Subcutaneous preadipocyte (primary cell): ENCODE measurements at places on chromosomes 13 and 19. TPM values are rescaled to one million over a fixed set of nuclear protein-coding genes. Genes with fewer than 3 reads are reported as not detected.

The DMWD gene
- 36.0 and 51.0 TPM in 2 replicates for total RNA-seq

The ZNF177 gene
- 0.73 and 0.78 TPM in 2 replicates for total RNA-seq

The LGALS14 gene
- not detected in 2 replicates for total RNA-seq

The IZUMO4 gene
- total RNA-seq: 2.2 and 2.5 TPM in 2 replicates

The ZNF57 gene
- total RNA-seq: 4.4 and 5.1 TPM in 2 replicates

The LCP1 gene
- 0.20 and 0.37 TPM in 2 replicates for total RNA-seq

The RFPL4A gene
- not detected in 2 replicates for total RNA-seq

The NDUFA13 gene
- total RNA-seq: 140 and 223 TPM in 2 replicates

The HSH2D gene
- total RNA-seq: not detected in 2 replicates

The ZNF799 gene
- total RNA-seq: 2.6 and 3.1 TPM in 2 replicates

The CCL25 gene
- not detected in 2 replicates for total RNA-seq

The ZNF625 gene
- total RNA-seq: 5.9 and 6.5 TPM in 2 replicates

The PTGIR gene
- total RNA-seq: 7.0 and 9.6 TPM in 2 replicates

The ENOX1 gene
- 9.6 and 12.9 TPM in 2 replicates for total RNA-seq

The SLC25A41 gene
- not detected in 2 replicates for total RNA-seq

The CEACAM4 gene
- not detected in 2 replicates for total RNA-seq

The ZNF813 gene
- 2.9 and 3.3 TPM in 2 replicates for total RNA-seq

The PPP1R12C gene
- 39.3 and 55.1 TPM in 2 replicates for total RNA-seq

The CCDC70 gene
- total RNA-seq: not detected in 2 replicates

The C1QTNF9B gene
- not detected in 2 replicates for total RNA-seq

The ZNF723 gene
- total RNA-seq: not detected in 2 replicates
